ENCODE measurements at places on chromosomes 16 and 17.

DNA sequence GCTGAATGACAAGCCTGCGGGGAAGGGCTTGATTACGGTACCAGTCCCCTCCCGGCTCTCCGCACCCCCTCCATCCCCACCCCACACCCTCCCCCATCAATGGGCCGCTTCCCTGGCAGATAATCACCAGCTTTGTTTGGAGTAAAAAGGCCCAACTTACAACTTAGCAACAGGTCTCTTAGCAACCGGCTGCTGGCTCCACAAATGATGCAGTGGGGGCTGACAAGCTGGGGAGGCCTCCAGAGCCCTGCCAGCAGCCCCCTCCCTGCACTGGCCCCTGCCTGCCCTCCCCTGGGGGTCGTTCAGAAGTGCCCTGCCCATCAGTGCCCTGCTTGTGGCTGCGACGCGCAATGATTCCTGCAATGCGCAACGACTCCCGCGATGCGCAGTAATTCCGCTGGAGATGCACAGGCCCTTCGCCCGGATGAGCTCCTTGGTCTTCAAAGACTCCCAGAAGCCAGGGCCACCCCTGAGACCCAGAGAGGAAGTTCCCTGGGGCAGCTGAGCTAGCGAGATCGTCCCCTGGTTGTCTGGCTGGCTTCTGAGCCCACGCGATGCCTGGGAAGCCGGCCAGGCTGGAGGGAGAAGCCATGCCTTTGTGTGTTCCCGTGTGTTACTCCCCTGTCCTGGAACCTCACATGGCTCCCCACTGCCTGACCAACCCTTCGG lies 23.3 kb downstream of the CPNE2 start:
- DNase-seq = peak; percentile 72

- DNase-seq = no peak
Observed at GRCh38 chr16:59124056-59124455, 389.9 kb upstream of the GOT2 start.

- DNase-seq = no peak
Observed at GRCh38 chr16:26795184-26795583, 271.5 kb upstream of the C16orf82 start.

- no peak for DNase-seq
Observed at GRCh38 chr16:27303256-27304100, 10.3 kb upstream of the IL4R start.

GRCh38 chr16:89097392-89097772 lies 3.7 kb downstream of the ACSF3 start:
- DNase-seq = no peak

DNA sequence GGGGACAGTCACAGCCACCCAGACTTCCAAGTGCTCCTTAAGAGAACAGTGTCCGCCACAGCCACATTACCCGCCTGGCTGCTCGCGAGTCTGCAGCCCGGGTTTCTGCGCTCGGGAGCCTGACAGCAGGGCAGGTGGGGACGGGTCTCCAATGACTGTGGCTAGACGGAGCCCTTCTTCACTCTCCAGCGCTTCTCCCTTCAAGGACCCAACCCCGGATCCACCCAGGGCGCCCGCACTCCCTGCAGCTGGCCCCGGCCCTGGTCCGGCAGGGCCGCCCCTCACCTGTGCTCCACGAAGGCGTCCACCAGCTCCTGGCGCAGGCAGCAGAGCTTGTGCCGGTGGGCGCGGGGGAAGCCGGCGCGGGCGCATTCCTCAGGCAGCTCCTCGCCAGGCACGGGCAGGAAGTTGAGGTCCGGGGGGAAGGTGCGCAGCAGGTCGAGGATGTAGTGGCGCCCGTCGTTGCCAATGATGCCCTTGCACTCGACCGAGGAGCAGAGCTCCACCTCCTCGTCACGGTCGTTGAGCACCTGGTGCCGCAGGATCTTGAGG lies 13.9 kb downstream of the CLUH start:
- no peak for DNase-seq

DNA sequence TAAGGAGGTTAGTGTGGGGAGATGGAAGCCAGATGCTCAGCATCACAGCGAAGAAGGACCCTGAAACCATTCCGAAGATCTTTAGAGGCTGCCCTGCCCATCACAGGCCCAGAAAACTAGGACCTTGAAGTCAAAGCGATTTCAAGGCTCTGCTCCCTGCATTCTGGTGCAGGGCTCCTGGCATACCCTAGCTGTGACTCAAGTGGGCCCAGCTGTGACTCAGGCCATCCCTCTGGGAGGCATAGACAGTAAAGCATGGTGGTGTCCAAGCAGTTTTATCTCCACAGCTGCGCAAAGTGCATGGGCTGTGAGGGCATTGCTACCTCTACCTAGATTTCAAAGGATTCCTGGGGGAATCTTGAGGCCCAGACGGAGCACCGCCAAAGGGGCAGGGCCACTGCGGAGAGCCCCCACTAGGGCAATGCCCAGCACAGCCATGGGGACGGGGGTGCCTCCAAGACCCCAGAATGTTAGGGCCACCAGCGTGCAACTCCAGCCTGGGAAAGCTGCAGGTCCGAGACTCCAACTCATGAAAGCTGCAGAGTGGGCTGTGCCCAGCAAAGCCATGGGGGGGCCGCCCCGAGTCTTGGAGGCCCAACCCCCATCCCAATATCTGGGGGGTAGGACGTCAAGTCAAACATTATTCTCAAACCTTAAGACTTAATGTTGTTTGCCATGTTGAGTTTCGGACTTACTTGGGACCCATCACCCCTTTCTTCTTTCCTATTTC lies 11.7 kb upstream of the ZNF594 start:
- no peak for DNase-seq

- no peak for DNase-seq
Observed at GRCh38 chr16:48430890-48431289, 45.7 kb upstream of the SIAH1 start.

GRCh38 chr17:65356536-65356935 lies 204.9 kb downstream of the AXIN2 start:
- DNase-seq = no peak

- DNase-seq = no peak
Observed at GRCh38 chr16:20865420-20866131, 34.6 kb downstream of the DCUN1D3 start.

GRCh38 chr16:19823322-19823721 lies 61.3 kb downstream of the GPRC5B start:
- DNase-seq = no peak

- no peak for DNase-seq
Observed at GRCh38 chr17:30429155-30429554, 48.1 kb upstream of the GOSR1 start.

GRCh38 chr16:62752854-62753253 lies 716.6 kb upstream of the CDH8 start:
- DNase-seq = no peak

GRCh38 chr16:49484451-49484849 lies 110.8 kb downstream of the C16orf78 start:
- peak; percentile 37 for DNase-seq

- DNase-seq = no peak
Observed at GRCh38 chr17:31327534-31328159, 6.2 kb upstream of the EVI2A start.

DNA sequence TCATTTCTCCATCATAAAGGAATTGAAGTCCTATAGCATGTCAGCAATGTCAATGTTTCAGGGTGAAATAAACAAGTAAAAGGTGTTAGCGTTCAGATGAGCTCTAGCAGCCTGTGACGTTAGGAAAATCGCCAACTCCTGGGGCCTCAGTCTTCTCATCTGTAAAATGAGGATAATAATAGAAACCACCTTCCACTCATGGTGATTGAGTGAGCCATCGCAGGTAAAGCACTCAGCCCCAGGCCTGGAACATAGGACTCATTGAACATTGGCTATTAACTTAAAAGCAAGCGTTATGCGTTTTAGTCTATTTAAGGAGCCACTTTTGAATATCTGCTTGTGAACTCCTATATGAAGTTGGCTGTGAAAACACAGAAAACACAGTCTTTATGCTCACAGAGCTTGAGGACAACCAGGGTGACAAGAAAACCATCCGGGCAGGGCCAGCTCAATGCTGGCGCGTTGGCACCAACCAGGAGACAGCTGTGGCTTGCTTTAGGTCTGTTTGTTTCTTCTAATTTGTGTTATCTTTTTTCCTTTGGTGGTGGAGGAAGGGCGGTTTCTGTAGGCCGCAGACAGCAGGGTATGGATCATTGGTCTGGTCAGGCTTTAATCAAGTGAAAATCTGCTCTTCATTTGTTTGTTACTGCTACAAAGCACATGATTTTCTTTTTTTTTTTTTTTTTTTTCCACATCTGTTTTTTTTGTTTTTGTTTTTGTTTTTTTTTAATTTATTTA lies 35.7 kb upstream of the MED9 start:
- no peak for DNase-seq

DNA sequence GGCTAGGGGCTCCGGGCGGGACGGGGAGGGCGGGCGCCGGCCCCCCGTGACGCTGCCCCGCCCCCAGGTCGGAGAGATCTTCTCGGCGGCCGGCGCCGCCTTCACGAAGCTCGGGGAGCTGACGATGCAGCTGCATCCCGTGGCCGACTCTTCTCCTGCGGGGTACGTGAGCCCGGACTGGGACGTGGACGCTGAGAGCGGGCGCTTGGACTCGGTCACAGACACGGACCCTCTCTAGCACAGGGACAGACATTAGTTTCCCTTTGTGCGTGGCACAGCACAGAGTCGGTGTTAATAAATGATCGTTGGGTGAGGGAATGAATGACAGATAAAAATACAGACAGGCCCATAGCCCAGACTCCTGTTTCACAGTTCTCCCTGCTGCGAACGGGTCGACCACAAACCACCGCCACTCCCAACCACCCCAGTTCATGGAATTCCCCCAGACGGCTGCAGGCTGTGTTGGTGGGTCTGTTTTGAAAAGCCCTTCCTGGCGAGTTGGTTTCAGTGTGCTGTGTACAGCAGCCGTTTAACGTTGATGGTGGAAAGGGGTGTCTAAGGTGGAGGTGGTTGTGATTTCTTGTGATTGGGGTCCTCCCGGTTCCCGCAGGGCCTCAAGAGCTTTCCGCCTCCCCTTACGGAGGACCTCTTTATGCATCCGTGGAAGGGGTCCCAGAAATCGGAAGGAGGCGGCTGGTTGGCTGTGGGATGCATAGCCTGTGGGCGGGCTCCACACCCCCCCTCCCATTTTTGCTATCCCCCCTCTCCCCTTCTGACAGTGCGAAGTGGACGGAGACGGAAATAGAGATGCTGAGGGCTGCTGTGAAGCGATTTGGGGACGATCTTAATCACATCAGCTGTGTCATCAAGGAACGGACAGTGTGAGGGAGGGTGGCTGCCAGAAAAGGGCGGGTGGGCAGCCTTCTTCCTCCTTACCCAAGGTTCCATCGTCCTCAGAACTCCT lies 2.9 kb downstream of the RNASEK start:
- DNase-seq = no peak

- no peak for DNase-seq
Observed at GRCh38 chr16:70661918-70662641, 15.7 kb downstream of the IL34 start.

DNA sequence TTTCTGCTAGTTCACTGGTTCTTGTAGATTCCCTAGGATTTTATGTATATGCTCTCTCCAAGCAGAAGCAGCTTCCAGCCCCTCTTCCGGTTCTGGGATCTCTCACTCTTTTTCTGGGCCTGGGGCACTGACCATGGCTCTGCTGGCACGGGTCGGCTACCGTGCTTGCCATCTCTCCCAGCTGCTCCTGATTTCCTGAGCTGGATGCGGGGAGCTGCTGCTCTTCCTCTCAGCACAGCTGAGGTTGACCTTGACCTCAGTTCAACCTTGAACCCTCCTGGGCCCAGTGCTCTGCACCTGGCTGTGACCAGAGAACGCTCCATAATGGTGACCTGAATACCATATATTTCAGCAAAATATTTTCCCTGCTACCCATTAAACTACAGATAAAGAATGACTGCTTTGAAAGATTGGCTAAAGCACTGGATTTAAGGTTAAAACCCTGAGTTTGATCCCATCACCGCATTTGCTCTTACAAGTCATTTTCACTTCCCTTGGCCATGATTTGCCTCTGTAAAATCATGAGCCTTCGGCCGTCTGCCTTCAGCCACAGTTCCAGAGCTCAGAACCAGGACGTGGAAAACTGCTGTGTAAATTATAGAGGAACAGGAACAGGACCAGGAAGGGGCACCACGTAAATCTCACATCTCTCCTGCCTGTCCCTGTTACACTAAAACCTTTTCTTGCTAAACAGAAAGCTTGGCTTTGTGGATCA lies 130.8 kb upstream of the CHMP6 start:
- DNase-seq = no peak

DNA sequence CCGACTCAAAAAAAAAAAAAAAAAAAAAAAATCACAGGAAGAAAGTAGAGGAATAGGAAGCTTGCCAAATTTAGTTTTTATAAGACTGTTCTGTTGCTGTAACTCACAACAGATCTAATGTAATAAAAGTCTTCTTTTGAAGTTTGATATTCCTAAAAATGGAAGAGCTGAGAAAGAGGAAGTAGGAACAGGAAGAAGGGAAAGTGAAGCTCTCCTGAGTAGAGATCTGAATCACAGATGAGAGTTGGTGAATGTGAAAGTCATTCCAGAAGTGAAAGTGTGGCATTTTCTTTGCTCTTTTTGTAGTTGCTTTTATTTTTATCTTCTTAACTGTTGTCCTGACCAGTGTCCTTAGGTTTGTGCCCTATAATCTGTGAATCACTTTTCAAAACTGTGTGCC lies 2.1 kb downstream of the NMT1 start:
- no peak for DNase-seq

DNA sequence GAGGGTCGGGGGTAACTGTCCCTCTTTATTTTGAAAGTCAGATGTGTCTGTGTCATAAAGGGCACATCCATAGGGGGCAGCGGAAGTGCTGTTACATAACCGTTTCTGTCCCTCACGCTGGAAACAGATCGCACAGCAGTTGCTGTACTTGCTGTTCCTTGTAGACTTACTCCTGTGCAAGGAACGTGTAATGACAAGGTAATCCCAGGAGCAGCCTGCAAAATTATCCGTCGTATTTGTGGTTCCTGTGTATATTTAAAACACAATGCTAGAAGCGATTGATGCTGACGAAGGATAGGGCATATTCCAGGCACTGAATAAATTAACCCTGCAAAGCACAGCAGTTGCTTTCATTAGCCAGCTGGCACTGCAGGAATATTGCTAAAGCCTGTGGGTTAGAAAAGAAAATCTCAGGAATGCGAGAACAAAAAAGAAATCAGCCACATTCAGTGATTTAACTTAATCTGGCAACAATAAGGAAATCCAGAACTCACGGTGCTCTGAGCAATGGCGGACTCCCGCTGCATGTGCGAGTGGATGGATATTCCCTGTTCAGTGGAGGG lies 76.2 kb downstream of the SPECC1 start:
- no peak for DNase-seq

DNA sequence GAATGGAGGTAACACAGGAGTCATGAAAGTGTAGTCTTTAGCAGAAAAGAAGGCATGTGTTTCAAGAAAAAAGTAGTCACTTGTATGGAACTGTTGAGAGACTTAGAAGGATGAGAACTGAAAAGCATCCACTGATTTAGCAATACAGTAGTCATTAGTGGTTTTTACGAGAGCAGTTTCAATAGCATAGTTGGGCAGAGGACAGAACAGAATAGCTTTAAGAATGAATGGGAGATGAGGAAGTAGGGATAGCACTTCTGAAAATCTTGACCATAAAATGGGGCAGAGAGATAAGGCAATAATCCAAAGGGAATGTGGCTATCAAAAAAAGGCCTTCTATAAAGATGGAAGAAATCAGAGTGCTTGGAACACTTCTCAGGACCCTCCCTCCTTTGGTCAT lies 64.8 kb upstream of the C17orf78 start:
- no peak for DNase-seq

- DNase-seq = no peak
Observed at GRCh38 chr17:9141425-9141753, 120.1 kb downstream of the NTN1 start.

- no peak for DNase-seq
Observed at GRCh38 chr17:34114174-34114573, 140.9 kb upstream of the CCL2 start.

Data from frontal cortex (tissue), 4 donors.